ENCODE measurements at places on chromosomes 7 and 10.

GRCh38 chr10:14698111-14698828, 76.4 kb downstream of the FAM107B start:
- DNase-seq, result no peak

DNA sequence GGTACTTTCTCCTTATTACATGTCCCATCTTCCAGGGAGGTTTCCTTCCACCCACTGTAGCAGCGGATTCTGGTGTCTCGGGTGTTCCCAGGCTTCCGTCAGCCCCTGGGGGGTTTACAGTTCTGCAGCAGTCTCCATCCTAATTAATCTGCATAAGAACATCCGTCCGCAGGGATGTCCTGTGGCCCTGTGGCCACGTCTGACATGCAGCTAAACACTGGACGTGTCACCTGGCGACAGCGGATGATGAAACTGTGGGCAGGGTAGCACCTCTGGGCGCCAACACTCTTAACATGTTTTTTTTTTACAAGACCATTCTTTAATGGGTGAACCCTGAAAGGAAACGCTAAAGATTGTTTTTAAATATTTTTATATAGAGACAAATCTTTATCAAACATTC, 58.2 kb downstream of the DIP2C start:
- no peak for DNase-seq

DNA sequence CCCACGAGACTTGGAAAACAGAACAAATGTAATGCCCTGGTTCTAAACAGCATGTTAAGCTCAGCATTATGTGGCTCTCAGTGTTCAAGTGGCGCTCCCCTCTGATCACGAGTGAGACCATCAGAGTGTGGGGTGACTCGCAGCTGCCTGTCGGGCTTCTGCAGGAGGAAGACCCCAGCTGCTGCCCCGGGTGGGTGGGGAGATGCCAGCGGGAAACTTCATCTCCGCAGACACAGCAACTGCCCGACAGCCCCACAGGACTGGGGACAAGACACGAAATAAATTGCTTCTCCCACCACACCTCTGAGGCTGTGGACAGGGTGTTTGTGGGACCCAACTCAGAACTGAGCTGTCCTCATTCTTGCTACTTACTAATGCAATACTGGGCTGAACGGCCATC, 126.3 kb upstream of the KIF5B start:
- no peak for DNase-seq

DNA sequence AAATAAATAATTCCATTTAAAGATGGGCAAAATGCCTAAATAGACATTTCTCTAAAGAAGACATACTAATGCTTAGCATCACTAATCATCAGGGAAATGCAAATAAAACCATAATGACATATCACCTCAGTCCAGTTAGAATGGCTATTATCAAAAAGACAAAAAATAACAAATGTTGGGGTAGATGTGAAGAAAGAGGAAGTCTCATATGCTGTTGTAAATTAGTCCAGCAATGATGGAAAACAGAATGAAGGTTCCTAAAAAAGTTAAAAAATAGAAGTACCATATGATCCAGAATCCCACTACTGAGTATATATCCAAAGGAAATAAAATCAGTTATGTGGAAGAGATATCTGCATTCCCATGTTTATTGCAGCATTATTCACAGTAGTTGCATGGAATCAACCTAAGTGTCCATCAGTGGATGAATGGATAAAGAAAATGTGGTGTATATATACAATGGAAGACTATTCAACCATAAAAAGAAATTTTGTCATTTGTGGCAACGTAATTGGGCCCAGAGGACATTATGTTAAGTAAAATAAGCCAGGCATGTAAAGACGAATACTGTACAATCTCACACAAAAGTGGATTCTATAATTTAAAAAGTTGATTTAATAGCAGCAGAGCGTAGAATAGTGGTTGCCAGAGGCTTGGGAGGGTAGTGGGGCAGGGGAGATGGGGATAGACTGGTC, 52.0 kb downstream of the TCAF1 start:
- no peak for DNase-seq

DNA sequence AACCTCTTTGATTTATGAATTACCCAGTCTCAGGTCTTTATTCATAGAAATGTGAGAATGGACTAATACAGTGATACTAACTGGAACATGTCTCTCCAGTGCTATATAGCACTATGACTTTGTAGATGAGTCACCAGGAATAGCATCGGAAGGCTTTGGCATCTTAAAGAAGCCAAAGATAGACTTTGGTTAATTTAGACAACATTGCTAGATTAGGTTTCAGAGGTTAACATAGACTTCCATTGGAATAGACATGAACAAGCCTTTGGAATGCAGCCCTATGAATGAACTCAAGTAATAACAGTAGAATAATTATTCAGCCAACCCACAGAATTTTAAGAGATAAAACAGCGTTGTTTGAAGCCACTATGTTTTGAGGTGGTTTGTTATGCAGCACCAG, 169.2 kb downstream of the HGF start:
- DNase-seq, result no peak

DNA sequence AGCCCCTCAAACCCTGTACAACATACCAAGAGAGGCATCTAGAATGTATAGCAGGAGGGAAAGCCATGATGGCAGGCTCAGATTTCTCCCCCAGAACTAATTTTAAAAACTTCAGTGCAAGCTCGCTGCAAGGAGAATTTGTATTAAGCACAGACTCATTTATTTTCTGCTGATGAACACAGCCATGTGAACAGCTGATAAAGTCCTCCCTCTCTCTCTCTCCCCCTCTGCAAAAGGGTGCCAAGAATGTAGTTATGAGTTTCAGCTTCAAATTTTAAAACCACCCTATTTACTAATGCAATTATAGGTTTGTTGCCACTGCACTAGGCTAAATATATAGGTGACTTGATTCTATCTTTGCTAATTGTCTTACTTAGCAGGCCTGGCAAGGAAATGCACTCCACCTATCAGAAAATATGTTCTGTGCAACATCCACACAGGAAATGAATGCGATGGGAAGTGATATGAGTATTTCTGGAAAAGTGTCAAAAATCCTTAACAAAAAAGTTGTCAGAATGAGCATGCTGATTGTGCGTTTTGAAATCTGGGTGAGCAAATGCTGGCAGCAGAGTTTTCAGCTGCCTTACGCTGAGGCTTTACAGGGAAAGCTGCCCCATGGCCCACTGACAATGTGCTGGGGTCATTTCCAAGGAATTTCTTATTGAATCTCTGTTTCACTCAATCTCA, 43.4 kb upstream of the GHITM start:
- no peak for DNase-seq

DNA sequence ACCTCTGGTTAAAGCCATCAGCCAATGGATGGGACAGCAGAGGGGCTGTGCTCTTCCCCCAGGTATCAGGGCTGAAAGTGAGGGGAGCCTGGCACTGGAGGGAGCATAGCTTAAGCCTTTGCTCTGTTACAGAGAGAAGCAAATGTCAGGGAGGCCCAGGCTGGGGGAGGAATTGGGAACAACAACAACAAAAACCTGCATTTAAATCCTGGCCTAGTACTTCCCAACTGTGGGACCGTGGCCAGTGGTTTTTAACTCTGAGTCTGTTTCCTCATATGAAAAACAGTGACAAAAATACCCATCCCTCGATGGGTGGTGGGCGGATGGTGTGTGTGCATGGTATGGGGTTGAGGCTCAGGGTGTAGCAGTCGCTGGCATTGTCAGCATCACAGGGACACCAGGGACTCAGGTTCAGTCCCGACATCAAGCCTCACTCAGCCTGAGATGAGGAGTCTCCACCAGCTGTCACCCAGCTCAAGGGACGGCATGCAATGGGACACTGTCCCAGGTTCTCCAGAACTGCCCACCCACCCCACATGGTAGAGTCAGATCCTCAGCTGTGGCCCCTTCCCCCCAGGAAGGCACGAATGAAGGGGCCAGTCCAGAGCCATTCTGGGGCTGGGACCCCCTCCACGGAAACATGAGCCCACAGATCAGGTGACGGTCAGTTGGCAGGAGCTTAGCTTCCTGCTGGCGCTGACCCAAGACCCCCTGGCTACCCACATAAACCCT, 74.5 kb downstream of the AFAP1L2 start:
- no peak for DNase-seq
